ENCODE measurements at places on chromosomes 4 and X. TPM values are rescaled to one million over a fixed set of nuclear protein-coding genes. Genes with fewer than 3 reads are reported as not detected.

The ADAMTS3 gene
- polyA plus RNA-seq = 1.6 TPM

The TSPAN5 gene
- polyA plus RNA-seq = 12.4 TPM

The HS3ST1 gene
- polyA plus RNA-seq = 0.46 TPM

GRCh38 chr4:40307627-40308497 is 27.3 kb upstream of the CHRNA9 start:
- DNase-seq = peak; percentile 40

The TRIM60 gene
- polyA plus RNA-seq = not detected

The CXorf49 gene
- polyA plus RNA-seq = not detected

DNA sequence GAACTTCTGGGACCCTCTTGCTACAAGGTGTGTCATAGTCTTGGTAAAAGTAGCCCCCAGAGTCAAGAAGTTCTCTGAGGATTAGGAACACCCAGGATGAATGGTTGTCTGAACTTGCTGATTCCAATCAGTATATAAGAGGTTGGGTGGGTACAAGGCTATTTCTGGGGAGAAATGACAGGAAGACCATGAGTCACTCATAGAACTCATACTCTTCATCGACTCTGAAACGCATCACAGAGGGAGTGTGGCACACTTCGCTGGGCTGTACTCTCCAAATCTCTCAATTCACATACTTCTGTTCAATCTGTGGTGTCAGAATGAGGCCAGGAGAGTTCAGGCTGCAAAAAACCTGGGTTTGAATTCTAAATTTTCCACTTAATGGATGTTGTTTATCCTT is 193.2 kb upstream of the LEF1 start:
- DNase-seq = no peak

The DNASE1L1 gene
- polyA plus RNA-seq = 44.6 TPM

The MAGED4 gene
- 60.3 TPM for polyA plus RNA-seq

The TBC1D19 gene
- polyA plus RNA-seq = 11.9 TPM

The MAGEA3 gene
- polyA plus RNA-seq = not detected

The DUSP21 gene
- not detected for polyA plus RNA-seq

- no peak for DNase-seq
Observed at GRCh38 chr4:53937918-53938317, 126.5 kb downstream of the CHIC2 start.

The ZIC3 gene
- not detected for polyA plus RNA-seq

- no peak for DNase-seq
Observed at GRCh38 chr4:36274158-36274557, 7.3 kb upstream of the DTHD1 start.

DNA sequence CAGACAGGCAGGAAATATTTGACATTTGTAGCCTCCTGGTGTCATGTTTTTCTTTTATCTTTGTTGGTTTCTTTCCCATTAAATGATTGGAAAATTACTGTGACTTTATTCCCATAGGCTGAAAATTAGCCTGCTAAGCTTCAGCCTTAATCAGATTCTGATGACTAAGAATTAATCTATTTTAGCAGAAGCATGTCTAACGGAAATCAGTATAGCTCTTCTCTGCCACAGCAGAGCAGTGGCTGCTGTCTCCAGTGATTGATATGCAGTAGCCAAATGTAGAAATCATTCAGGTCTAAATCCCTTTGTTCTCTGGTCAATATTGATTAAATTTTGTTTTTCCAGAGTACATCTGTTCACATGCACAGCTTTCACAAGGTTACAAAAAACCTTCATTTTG is 199.3 kb downstream of the GC start:
- DNase-seq = no peak

- DNase-seq = no peak
Observed at GRCh38 chr4:36676139-36677050, 395.0 kb downstream of the DTHD1 start.

DNA sequence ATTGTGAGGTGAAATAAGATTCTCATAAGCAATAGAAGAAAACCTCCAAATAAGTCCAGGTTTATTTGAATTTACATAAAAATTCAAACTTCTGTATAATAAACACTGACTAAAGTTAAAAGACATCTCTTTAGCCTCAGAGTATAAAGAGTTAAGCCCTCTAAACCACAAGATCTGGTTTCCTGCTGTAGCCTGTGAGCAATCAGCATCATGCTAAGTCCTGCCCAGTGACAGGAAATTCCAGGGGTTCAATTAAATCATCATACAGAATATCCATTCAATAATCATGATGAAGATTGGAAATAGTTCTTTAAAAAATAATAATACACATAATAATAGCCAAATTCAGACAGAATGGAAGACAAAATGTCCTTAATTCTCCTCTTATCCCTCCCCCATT is 139.2 kb upstream of the DGKK start:
- DNase-seq = no peak

- peak; percentile 2 for DNase-seq
Observed at GRCh38 chr4:143109376-143109775, 75.3 kb upstream of the USP38 start.

- DNase-seq = no peak
Observed at GRCh38 chr4:39526765-39527295, 409 bp downstream of the UGDH start.

- DNase-seq = no peak
Observed at GRCh38 chr4:151671541-151672059, 89.2 kb downstream of the GATB start.

DNA sequence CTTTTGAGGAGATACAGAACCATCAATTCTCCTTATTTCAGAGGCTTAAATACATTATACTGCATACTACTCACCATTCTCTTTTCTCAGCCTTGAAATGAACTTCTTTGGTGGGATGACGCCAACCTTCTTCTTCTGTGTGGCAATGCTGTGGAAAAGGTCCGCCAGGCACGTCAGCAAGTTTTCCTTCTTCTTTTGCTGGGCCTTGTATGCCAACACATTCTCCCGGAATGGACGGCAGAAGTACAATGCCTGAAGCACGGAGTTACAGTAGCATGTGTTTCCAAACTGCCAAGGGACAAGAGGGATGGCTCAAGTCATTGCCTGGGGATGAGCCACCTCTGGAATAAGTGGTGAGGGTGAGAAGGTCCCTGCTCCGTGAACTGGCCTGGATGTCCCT is 31.2 kb downstream of the USP46 start:
- DNase-seq = no peak

The TIGD4 gene
- polyA plus RNA-seq = 1.6 TPM

- no peak for DNase-seq
Observed at GRCh38 chr4:84492737-84493091, 6.4 kb downstream of the NKX6-1 start.

DNA sequence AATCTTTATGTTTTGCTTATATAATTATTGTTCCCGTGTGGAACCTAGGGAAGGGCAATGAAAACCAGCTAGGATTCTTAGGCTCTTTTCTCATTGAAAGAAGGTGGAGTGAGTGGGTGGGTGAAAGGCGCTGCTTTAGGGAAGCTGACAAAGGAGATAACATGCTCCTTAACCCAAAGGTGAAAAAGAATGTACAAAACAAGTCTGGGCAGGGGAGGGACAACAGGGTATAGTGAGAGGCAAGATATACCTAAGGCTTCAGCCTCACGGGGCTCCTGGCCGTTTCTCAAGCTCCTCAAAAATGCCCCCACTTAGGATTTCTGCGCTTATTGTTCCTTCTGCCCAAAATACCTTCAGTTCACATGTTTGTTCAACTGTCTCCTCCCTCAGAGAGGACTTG is 1.8 kb downstream of the SH2D1A start:
- DNase-seq = no peak

- peak; percentile 32 for DNase-seq
Observed at GRCh38 chr4:118289794-118290193, 63.0 kb downstream of the PRSS12 start.

DNA sequence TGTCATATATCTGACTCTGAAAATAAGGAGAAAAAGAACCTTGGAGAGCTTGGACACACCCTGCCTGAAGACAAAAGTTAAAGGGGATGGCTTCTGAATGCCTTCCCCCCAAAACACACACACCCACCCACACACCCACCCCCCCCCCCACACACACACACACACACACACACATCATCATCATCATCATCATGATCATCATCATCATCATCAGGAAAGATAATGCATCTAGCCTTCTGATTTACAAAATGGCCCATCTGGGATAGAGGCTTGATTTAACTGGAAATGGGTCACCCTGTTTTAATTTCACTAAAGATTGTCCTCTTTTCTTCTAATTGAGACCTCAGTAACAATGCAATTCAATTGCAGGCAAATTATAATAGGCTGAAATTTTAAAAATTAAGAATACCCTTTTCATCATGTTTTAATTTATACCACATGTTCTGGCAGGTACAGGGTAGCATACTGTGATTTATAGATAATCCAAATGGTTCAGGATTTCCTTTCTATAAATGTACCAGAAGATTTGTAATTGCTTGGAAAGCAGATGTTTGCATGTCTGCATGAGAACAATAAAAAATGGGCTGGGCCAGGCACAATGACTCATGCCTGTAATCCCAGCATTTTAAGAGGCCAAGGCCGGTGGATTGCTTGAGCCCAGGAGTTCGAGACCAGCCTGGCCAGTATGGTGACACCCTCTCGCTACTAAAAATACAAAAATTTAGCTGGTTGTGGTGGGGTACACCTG is 56.5 kb downstream of the TRIM2 start:
- peak; percentile 44 for DNase-seq

DNA sequence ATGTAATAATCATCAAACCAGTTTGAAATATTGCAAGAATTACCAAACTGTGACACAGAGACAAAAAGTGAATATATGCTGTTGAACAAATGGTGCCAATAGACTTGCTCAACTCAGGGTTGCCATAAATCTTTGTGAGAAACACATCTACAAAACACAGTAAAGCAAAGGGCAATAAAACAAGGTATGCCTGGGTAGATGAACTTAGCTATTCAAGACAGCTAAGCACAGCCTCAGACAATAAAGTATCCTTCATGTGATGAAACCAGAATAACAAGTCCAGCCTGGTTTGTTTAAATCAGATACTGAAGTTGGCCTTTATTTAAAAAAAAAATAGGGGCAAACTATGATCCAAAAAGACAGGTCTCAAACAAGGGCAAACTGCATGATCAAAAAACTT is 19.2 kb downstream of the LAMTOR3 start:
- no peak for DNase-seq

The DGKK gene
- not detected for polyA plus RNA-seq

The C4orf46 gene
- polyA plus RNA-seq = 15.6 TPM

DNA sequence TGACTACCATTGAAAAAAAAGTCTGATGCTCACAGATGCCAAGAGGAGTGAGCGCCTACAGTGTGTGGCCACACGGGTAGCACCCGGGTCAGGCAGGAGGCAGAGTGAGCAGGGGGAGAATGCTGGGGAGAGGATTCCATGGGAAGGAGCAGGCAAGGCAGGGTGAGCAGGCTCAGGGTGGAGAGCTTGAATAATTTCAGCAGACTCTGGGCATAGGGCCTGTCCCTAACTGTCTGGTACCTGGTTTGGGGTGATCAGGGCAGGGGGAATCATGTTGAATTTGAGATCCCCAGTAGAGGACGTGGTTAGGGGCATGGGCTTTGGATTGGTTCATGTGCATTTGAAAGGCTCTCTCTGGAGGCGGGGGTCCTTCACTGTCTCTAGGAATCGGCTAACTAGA is 51.2 kb upstream of the TLR3 start:
- DNase-seq = no peak

Measured in hindlimb muscle (tissue), 1 donor.